ENCODE measurements at places on chromosomes 12 and 14.

DNA sequence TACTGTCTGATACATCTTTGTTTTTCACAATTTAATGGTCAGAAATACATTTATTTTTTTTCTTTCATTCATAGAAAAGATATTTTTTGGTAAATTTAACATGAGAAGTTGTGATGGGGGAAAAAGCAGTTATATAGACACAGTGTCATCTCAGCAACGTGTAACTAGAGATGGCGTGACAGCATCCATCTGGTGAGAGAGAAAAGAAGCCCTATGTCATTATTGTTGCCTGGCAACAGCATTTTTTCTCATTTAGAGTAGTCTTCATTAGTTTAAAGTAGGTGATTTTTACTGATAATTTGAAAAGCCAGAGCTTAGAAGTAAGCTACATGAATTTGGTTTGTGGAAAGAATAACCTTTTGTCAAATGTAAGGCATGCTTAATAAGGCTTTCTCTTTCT is 128.6 kb downstream of the ACSS3 start:
- DNase-seq: no peak

DNA sequence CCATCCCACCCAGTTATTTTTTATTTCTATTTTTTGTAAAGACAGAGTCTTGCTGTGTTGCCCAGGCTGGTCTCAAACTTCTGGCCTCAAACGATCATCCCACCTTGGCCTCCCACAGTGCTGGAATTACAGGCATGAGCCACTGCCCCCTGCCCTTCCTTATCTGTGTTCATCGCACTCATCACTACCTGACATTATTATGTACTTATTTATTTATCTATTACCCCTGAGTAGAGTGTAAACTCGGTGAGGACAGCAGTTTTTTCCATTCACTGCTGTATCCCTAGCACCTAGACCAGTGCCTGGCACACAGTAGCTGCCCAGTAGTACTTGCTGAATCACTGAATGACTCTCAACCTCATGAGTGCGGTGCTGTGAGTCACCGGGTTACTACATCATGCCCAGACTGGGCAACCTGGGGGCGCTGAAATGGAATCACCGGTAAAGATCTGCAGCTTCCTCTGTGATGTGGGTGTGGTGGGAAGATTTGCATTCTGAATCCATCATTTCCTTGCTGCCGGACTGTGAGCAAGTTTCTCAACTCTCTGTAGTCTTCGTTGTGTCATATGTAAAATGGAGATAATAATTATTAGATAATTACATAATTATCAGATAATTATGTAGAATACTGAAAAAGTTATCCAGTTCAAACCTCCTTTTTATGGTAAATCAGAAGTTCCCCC is 81.9 kb upstream of the USP44 start:
- no peak for DNase-seq

- DNase-seq: no peak
Measured at GRCh38 chr12:39752482-39753137, 133.0 kb upstream of the ABCD2 start.

DNA sequence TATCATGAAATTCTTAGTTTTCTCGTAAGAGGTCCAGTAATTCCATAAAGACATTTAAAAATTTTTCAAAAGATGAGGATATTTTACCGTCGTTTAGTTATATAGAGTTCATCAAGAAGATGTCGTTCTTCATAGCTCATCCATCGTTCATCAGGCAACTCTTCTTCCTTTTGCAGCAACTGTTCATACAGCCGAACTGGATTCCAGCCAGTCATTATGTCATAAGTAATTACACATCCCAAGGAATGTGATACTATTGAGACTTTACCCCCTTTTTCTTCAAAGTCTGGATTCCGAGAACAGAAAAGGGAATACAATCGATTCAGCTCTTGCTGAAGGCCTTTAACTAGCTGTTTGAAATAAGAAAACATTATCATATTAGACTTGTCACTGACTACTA is 90.3 kb downstream of the DDHD1 start:
- no peak for DNase-seq

DNA sequence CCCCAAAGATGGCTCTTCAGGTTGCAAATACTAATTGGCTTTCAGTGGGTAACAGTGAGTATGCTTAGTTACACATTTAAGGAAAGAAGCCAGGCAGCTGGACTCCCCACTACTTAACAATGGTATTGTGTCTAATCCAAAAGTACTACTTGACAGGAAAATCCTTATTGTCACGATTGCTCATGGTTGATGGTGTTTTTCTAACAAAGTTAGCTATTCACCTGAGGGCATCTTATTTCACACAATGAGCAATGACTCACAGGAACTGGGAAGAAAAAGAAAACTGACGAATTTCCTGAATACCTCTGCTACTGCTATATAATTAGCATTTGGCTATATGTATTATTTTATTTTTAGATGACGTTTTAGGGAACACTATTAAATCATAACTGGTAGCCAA is 33.4 kb upstream of the ALG10 start:
- no peak for DNase-seq

- no peak for DNase-seq
Measured at GRCh38 chr12:121866331-121866730, 7.7 kb upstream of the HPD start.

- no peak for DNase-seq
Measured at GRCh38 chr12:21831791-21832344, 57.4 kb upstream of the KCNJ8 start.

- DNase-seq: no peak
Measured at GRCh38 chr12:12986775-12987331, 13.2 kb downstream of the HEBP1 start.

DNA sequence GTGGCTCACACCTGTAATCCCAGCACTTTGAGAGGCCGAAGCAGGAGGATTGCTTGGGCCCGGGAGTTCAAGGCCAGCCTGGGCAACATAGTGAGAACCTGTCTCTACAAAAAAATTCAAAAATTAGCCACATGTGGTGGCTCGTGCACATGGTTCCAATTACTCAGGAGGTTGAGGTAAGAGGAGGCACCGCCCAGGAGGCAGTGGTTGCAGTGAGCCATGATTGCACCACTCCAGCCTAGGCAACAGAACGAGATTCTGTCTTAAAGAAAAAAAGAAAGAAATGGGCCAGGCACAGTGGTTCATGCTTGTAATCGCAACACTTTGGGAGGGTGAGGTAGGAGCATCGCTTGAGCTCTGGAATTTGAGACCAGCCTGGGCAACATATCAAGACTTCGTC is 33.5 kb downstream of the MAP1LC3B2 start:
- no peak for DNase-seq

GRCh38 chr14:51035611-51036192 is 59.2 kb downstream of the TRIM9 start:
- no peak for DNase-seq

DNA sequence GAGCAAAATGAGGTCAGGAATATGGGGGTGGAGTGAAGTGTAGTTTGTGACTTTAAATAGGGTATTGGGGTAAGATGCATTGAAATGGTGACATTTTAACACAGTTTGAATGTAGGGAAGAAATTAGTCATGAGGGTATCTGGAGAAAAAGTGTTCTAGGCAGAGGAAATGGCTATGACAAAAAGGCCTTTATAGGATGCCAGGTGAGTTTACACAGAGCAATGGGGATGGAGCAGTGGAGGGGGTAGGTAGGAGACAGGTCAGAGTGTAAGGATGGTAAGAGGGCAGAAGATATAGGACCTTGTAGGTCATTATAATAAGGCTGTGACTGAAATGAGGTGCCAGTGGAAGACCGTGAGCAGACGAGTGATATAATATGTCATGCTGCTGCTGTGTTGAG is 30.4 kb downstream of the HEATR5A start:
- no peak for DNase-seq

- DNase-seq: no peak
Measured at GRCh38 chr12:57717131-57717530, 21.4 kb downstream of the AGAP2 start.

GRCh38 chr14:90319634-90320541 is 11.9 kb downstream of the NRDE2 start:
- no peak for DNase-seq

- DNase-seq: no peak
Measured at GRCh38 chr12:51055060-51055459, 6.9 kb downstream of the LETMD1 start.

- DNase-seq: no peak
Measured at GRCh38 chr12:104433061-104433460, 23.7 kb upstream of the CHST11 start.

GRCh38 chr14:87767567-87767901 is 225.4 kb downstream of the GALC start:
- no peak for DNase-seq

DNA sequence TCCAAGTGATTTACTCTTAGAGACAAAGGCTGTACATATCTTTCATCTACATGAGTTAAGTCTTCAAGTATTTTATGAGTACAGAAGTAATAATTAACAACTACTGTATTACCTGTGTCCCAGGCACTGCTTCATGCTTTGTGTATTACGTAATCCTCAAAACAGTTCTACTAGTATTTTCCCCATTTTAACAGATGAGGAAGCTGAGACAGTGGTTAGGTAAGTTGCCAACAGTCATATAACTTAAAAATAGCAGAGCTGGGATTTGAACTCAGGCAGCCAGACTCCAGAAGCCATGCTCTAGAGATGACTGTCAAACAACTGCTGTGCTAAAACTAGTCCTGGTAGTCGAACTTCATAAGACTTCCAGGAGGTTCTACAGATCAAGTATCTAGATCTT is 10.7 kb downstream of the TRMT5 start:
- no peak for DNase-seq

- DNase-seq: no peak
Measured at GRCh38 chr12:47891356-47891755, 13.4 kb downstream of the VDR start.

- no peak for DNase-seq
Measured at GRCh38 chr14:100693877-100694578, 32.7 kb upstream of the DLK1 start.

- no peak for DNase-seq
Measured at GRCh38 chr14:86847140-86847539, 1145.8 kb downstream of the GALC start.

GRCh38 chr12:47504775-47505446 is 200.9 kb downstream of the RPAP3 start:
- no peak for DNase-seq

- DNase-seq: no peak
Measured at GRCh38 chr14:74684434-74684833, 28.4 kb downstream of the AREL1 start.

- no peak for DNase-seq
Measured at GRCh38 chr12:30000401-30000800, 216.7 kb upstream of the TMTC1 start.

DNA sequence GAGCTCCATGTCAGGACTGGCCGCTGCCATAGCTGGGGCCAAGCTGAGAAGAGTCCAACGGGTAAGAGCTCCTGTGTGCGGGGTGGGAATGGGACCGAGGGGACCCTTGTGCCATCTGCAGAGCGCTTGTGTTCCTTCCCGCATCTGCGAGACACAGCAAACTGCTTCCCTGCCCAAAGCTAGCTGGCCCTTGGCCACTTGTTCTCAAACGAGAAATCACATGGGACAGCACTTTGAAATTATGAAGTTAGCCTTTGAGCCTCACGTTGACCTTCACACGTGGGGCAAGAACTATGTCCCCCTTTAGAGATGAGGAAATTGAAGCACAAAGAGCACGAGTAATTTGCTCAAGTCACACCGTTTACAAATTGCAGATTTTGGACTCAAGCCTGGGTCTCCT is 30.8 kb downstream of the DEGS2 start:
- no peak for DNase-seq

DNA sequence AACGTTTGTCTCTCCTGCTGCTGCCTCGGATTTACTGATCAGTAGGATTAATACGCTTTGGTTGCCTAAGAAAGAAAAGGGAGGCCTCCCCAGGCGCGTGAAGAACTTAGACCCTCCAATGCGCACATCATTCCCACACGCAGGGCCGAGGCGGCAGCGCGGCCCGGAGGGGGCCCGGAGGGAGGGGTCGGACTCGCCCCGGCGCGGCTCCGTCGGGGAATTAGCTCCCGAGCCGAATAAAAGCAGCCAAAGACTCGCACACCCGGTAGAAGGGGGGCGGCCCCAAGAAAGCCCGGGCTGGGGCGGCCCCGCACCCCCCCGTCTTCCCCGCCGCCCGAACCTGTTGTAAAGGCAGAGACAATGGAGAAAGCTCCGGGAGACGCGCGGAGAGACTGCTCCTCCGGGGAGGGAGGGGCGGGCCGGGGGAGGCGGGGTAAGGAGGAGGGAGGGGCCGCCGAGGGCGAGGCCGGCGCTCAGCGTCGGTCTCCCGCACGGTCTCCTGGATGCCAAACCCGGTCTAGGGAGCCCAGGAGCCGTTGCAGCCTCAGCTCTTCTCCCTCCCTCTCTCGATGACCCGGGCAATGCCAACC is at the start of gene NELL2:
Gene NELL2, minus strand, starts transcription at position 362 of the 590 bp plus-strand sequence. CDS start 446 bp downstream, outside the sequence.
- DNase-seq: peak; percentile 22

- no peak for DNase-seq
Measured at GRCh38 chr14:71328183-71328582, 420.9 kb downstream of the PCNX1 start.

DNA sequence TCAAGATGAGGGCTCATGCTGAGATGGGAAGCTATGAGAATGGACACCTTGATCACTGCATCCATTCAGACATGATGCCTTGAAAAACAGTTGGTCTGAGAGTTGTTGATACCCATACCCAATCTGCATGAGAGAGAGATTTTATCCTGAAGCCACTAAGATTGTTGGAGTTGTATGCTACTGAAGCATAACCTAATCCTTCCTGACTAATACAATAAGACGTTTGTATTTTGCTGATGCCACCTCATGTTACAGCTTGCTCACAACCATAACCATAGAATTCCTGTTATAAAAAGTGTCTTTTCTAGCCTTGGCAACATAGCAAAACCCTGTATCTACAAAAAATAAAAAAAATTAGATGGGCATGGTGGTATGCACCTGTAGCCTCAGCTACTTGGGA is 12.7 kb upstream of the SERPINA1 start:
- DNase-seq: no peak

DNA sequence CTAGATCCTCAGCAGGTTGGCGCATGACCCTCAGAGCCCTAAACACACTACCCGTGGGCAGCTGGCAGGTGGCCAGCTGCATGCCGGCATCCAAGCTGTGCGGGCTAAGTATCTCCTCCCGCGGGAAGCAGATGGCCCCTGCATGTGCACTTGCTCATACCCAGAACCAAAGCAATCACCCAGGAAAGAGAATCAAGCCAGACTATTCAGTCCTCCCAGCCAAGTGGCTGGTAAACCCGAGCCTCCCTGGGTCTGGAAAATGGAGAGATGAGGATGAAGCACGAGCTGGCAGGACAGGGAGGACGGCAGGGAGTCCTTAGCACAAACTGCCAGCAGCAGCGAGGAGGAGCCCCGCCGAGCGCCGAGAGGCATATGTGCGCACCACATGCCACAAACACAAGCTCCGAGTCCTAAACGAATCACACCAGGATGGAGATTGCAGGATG is 139.7 kb downstream of the RIMBP2 start:
- no peak for DNase-seq

- DNase-seq: no peak
Measured at GRCh38 chr14:33987565-33988080, 36.7 kb upstream of the EGLN3 start.
